ENCODE measurements at places on chromosomes 16 and 17.
A peak's percentile ranks its signal among the peaks of the same experiment; 100 is the strongest.

DNA sequence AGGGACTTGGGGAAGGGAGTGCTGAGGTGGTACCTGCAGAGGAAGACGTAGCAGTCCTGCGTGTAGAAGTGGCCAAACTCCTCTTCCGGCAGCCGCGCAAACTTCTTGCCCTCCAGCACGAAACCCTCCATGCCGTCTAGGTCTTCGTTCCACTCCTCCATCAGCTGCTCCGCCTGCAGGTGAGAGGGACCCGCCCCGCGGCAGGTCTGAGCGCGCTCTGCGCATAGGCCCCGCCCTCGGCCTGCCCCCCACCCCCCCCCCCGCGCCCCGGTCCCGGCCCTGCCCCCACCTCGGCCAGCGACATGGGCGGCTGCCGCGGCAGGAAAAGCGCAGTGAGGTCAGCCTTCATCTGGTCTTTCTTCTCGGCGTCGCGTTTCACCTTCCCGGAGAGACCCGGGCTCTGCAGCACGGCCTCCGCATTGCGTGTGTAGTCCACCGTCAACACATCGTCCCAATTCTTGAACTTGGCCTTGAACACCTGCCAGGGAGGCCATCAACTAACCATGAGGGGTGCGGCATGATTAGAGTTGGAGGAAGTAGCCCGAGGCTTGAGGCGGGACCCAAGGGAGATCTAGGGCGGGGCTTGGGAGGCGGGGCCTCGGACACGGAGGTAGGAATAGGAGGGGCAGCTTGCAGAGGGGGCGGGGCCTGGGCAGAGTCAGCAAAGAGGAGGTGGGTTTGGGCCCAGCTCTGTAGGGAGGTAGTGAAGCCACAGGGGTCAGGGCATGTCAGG, 11.5 kb downstream of the FLII start:
- DNase-seq, result peak; percentile 45

DNA sequence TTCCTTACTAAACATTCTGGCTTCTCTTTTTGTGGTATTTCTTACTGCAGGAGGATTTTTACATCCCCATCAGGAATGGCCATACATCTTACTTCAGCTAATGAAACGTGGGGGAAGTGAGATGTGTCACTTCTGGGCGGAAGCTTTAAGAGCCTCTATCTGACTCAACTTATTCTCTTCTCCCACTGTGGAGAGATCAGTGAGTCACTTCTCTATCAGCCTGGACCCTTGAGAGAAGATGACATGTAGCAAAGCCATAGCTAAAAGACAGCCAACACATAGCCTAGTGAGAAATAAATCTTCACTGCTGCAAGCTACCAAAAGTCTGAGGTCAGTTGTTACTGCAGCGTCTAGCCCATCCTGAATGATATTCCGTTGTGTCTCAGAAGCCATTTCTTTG, 1066.7 kb upstream of the RBFOX1 start:
- DNase-seq, result no peak

DNA sequence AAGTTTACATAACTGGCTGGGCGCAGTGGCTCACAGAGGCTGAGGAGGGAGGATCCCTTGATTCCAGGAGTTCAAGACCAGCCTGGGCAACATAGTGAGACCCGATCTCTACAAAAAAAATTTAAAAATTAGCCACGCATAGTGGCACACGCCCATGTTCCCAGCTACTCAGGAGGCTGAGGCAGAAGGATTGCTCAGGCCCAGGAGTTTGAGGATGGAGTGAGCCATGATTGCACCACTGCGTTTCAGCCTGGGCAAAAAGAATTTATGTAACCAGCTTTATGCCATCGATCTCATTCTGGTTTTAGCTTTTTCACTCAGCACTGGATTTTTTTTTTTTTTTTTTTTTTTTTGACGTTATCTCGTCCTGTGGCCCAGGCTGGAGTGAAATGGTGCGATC, 9.1 kb upstream of the CD300E start:
- DNase-seq, result no peak

- DNase-seq, result peak; percentile 51
Measured at GRCh38 chr17:9905902-9906301, 831 bp upstream of the RCVRN start.

GRCh38 chr16:67825119-67825518, 17.0 kb upstream of the THAP11 start:
- no peak for DNase-seq

DNA sequence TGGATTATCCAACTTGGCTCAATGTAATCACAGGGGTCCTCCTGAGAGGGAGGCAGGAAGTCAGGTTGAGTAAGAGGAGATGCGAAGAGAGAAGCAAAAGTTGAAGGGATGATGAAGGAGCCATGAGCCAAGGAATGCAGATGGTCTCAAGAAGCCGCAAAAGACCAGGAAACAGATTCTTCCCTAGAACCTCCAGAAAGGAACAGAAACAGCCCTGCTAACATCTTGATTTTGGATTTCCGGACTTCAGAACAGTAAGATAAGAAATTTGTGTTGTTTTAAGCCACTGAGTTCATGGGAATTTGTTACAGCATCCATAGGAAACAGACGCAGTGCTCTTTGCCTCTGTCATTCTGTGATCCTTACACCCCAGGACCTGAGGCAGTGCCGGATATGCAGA, 26.8 kb downstream of the CMTR2 start:
- no peak for DNase-seq

DNA sequence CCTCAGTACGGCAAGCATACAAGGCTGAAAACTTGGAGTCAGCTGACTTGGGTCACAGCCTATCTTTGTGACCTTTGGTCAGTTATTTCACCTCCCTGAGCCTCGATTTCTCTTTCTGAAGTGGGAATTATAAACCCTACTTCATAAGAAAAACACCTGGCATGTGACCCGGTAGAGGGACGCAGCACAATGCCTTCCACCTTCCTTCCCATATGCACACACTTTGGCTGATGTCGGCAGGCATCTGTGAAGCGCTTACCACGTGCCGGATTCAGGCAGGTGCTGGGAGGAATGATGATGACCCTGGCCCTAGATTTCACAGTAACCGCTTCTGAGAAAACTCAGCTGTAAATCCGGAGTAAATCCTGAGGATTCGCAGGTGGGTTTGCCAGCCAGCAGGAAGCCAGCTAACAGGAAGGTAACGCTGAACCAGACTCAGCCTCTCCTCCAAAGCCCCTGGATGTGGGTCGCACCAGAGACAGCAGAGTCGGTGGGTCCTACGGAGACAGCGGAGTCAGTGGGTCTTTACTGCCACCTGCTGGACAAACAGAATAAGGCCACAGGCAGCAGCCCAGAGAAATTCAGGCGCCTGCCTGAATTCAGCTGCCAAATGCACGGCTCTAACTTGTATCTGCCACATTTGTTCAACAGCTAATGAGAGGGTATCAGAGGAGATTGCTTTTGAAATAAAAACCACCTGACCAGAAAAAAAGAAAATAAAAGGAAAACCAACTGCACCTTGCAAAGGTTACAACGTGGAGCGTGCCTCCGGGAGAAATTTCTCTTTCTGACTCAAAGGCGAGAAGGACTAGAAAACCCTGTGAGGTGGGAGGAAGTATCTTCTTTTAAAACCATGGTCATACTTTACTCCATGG, 16.6 kb downstream of the COPRS start:
- peak; percentile 90 for DNase-seq

DNA sequence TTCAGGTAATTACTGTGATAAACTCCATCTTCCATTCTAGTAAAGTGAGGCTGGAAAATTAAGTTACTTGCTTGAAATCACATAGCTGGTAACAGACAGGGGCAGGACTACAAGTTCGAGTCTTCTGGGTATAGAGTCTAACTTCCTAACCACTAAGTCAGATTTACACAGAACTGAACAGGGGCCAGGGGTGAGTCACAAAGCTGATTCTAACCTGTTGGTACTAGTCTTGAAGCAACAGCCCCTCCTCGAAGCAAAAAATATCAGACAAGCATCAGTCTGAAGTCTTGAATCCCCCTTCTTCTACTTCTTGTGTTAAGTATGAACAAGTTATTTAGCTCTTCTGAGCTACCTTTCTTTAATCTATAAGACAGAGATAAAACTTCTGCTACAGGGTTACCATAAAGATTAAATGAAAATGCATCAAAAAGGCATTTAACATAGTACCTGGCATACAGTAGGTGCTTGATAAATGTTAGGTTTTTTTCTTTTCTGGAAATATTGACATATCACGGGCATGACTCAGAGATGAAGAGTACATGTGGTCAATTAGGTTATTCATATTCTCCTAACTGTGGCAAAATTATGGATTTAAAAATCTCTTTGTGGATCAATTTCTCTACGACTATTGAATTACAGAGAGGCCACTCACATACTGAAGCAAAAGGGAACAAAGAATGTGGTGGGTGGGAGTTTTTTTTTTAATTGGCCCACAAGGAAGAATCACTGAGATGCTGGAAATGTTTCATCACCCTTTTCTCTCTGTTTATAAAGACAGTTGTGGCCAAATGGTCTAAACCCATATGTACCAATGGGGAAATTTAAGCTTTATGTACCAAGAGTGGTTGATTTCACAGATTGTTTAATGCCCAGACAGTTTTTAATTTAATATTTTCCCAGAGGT, 266.9 kb upstream of the DYNLRB2 start:
- peak; percentile 68 for DNase-seq
